Naive thymus-derived CD8-positive, alpha-beta T cell (primary cell): ENCODE measurements at places on chromosomes 2 and 18.

- no peak for DNase-seq
Measured at GRCh38 chr2:111227716-111228141, 107.0 kb downstream of the BCL2L11 start.

GRCh38 chr2:21819454-21819853, 695.7 kb downstream of the TDRD15 start:
- no peak for DNase-seq

GRCh38 chr18:74897971-74898657, 300.4 kb downstream of the ZNF407 start:
- DNase-seq = no peak

GRCh38 chr2:174169372-174169771, 79.0 kb downstream of the OLA1 start:
- DNase-seq = no peak

GRCh38 chr2:60445684-60446179, 107.7 kb downstream of the BCL11A start:
- no peak for DNase-seq

DNA sequence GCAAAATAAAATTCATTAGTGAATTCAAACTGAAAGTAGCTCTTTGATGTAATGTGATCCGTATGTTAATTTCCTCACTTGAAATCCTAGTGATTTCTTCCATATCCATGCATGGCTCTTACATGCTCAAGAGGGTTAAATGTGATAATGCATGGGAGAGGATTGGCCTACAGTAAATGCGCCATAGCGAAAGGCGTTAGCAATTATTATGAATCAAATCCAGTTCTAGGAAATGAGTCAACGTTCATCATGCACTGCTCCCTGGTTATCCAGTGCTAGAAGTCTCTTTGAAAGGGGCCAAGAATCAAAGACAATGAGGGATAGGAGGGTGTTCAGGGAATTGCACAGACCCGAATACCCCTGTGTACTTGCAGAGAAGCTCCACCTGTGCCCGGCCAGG, 101.4 kb upstream of the RASGRP3 start:
- DNase-seq = no peak

GRCh38 chr2:79660557-79660956, 147.7 kb downstream of the CTNNA2 start:
- no peak for DNase-seq

DNA sequence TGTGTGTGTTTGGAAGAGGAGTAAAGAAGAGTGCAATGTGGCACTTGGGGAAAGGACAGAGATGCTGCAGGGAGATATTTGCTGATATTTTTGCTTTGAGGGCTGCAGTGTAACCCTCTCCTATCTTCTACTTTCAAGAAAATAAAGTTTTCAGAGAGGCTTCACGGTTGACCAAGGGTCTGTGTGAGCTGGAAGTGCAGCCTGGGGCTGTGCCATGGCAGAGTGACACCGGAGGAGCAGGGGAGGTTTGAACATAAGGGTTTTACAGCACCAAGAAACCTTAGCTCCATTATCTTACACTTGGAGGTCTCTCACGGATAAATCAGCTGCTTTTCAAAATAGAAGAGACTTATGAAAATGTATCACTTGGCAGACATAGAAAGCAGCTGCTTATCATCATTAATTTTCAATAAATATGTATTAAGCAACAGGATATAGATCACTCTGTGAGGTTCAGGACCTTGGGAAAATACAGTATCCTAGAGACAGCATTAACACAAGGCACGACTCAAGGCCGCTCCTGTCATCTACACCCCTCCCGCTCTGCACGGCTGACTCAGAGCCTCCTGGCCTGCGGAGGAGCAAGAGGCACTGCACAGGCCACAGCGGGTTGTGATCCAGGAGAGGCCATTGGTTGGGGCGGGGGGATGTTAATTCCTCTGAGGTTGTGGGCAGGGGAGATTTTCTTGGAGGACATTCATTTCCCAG, 127.8 kb downstream of the COPS8 start:
- no peak for DNase-seq

- no peak for DNase-seq
Measured at GRCh38 chr2:150174056-150174805, 313.2 kb downstream of the RND3 start.

- DNase-seq = no peak
Measured at GRCh38 chr2:230843132-230843531, 21.6 kb upstream of the ITM2C start.

DNA sequence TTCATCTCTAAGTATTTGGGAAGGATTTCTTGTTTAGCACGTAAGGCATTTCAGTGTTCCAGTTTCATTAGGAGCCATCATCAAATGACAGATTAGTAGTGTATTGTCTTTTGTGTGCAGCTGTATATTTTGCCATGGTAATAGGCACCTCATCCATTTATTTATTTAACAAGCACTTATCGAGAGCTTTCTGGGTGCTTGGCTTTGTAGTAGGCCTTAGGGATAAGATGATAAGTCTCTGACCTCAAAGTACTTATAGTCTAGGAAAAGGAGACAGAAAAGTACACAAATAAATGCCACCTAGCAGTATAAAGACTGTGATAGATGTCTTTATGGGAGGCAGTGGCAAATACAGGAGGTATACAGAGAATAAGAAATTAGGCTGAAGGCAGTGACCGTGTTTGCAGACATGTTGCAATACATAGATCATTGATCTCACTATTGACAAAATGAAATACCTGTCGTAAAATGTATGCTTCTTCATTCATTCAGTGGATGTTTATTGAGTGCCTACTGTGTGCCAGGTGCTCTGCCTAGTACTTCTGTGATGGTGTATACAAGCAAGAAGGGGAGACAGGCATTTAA, 265.9 kb downstream of the SETBP1 start:
- DNase-seq = no peak

GRCh38 chr2:207387001-207387571, 142.7 kb upstream of the CREB1 start:
- DNase-seq = no peak

- no peak for DNase-seq
Measured at GRCh38 chr2:116094196-116094595, 1651.8 kb downstream of the DPP10 start.

DNA sequence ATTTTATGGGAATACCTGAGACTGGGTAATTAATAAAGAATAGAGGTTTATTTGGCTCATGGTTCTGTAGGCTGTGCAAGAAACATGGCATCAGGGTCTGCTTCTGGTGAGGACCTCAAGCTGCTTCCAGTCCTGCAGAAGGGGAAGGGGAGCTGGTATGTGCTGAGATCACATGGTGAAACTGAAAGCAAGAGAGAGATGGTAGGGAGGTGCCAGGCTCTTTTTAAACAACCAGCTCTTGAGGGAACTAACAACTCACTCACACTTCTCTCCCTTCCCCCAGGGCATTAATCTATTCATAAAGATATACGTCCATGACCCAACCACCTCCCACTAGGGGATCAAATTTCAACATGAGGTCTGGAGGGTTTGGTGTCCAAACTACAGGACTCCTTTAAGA, 40.1 kb downstream of the AGPS start:
- DNase-seq = no peak

- DNase-seq = no peak
Measured at GRCh38 chr18:32095192-32095899, 3.7 kb downstream of the RNF138 start.

DNA sequence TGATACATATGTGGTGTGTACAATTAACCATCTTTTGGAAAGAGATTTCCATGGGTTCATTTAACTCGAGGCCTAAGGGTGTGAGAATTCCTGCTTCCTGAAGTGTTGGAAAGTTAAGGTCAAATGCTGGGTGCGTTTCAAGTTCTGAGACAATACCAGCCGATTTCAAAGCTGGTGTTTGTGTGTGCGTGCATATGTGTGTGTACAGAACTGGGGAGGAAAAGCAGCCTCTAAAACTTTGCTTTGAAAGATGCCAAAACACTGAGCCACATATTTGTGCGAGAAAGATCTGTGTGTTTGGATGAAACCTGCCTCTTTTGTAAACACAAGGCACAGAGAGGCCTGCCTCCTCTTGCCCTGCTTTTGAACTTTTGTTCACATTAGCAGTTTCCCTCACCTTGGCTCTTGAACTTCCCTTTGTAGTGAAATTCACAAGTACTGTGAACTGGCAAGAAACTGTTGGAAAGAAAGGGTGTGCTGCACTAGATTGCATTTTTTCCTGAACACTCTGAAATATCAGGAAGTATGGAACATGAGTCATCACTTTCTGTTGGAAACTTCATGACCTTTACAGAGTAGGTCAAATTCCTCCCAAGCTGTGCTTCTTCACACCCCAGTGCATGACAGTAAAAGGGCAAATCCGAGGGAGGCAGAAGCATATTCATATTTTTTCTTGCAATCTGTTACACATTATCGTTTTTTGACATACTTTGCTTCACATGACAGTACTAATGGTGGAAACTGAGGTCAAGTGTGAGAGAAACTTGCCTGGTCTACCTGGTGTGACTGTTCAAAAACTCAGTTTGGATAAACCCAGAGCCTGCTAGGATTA, 20.0 kb upstream of the CAVIN2 start:
- DNase-seq = no peak

GRCh38 chr2:20378891-20379519, 28.4 kb upstream of the PUM2 start:
- DNase-seq = no peak

- DNase-seq = no peak
Measured at GRCh38 chr2:23757686-23758433, 169.1 kb downstream of the ATAD2B start.

DNA sequence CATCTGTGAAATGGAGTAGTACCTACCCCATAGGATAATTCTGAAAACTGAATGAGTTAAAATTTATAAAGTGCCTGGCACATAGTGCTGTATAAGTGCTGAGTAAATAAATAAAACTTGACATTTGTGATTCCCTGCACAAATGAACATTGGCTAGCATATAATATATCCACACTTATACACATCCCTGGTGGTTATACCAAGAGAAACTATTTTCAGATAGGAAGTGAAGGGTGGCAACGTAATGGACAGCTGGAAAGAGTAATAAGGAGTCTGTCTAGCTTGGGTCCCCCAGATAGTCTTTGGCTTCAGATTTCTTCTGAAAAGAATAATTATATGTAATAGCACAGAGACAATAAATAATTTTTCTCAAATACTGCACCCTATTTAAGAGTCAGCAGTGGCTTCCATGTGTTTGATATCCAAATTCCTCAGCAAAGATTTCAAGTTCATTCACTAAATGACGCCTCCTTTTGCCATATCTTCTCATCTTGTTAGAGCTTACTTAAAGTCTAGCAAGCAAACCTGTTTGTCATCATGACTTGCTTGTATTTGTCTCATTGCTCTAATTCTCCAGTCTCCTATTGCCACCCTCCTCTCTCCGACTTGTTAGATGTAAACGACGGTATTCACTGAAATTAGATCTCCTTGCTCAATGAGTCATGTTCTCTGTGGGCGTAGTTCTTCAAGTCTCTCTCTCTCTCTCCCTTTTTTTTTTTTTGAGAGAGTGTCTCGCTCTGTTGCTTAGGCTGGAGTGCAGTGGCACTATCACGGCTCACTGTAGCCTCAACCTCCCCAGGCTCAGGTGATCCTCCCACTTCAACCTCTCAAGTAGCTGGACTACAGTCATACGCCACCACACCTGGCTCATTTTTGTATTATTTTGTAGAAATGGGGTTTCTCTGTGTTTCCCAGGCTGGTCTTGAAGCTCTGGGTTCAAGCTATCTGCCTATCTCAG, 8.7 kb upstream of the ADGRF3 start:
- no peak for DNase-seq

- DNase-seq = no peak
Measured at GRCh38 chr18:53551868-53552426, 672.5 kb downstream of the MBD2 start.

- no peak for DNase-seq
Measured at GRCh38 chr2:235968155-235968554, 200.0 kb downstream of the GBX2 start.

GRCh38 chr2:71063216-71063615, 5.2 kb upstream of the NAGK start:
- no peak for DNase-seq

- no peak for DNase-seq
Measured at GRCh38 chr2:16067866-16068551, 127.7 kb downstream of the MYCN start.

- no peak for DNase-seq
Measured at GRCh38 chr2:55620123-55620779, 2.8 kb upstream of the PPP4R3B start.

DNA sequence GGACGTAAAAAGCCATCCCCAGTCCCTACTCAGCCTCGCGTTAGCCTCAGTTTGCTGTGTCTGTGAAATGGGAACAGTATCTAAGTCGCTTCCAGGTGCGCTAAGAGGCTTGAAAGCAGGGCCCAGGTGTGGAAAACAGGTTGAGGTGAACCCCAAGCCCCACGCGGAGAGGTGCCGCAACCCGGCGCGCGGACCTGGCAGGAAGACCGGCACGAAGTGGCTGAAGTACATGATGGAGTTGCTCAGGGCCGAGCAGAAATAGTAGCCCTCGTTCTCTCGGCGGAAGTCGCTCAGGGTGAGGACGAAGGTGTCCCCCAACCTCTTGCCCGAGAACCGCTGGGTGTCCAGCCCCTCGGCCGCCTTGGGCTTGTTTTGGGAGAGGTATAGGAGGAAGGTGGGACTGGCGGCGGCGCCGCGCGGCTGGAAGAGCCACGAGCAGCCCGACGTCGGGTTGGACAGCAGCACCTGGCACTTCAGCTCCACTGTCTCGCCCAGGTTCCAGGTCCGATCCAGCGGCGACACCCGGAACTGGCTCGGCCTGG, 508 bp downstream of the CD8A start:
- no peak for DNase-seq

DNA sequence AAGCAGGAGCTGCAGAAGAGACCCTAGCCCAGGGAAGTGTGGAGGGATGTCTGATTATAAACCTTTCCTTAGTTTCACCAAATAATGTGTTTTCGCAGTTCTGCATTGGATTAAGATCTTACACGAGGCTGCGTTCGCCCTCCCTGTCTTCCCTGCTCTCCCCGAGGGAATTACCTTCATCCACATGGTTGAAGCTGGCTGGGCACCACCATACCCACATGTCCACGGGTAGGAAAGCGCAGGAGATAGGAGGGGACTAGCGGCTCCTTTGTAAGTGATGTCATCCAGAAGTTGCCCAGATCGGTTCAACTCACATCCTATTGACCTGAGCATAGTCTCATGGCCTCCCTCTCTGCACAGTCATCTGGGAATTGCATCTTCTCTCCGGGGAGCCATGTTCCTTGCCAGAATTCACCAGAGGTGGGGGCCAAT, 1.1 kb downstream of the TTL start:
- DNase-seq = no peak

- no peak for DNase-seq
Measured at GRCh38 chr2:158724803-158725381, 70.2 kb upstream of the DAPL1 start.

GRCh38 chr2:85061896-85062295, 71.3 kb upstream of the TCF7L1 start:
- no peak for DNase-seq

GRCh38 chr2:237509905-237510304, 22.9 kb downstream of the MLPH start:
- no peak for DNase-seq

DNA sequence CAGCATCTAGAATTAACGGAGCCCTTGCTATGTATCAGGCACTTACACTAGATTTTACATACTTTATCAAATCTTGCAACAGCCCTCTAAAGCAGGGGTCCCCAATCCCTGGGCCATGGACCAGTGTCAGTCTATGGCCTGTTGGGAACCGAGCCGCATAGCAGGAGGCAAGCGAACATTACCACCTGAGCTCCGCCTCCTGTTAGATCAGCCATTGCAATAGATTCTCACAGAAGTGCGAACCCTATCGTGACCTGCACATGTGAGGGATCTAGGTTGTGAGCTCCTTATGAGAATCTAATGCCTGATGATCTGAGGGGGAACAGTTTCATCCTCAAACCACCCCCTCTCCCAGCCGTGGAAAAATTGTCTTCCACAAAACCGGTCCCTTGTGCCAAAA, 13.4 kb downstream of the DNAJB2 start:
- DNase-seq = no peak
